Hippocampal formation (tissue), 2 donors: ENCODE measurements at places on chromosomes 3 and 15.

- DNase-seq = no peak
Measured at GRCh38 chr3:176579711-176580185, 617.5 kb downstream of the TBL1XR1 start.

DNA sequence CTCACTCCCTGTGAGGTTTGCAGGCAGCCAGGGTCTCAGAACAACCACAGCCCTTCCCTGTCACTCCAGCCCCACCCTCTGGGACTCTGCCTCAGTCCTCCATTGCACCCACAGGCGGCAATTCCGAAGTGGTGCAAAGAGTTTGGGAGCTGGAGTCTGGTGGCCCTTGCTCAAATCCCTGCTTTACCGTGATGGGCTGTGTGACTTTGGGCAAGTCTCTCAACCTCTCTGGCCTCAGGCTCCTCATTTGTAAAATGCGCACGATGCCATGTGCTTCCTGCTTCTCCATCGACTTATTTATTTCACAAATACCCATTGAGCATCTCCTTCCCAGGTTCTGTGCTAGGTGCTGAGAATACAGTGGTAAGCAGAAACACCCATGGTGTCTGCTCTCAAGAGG is 7.3 kb upstream of the ATP2B2 start:
- no peak for DNase-seq

GRCh38 chr15:95898761-95899160 is 431.7 kb upstream of the NR2F2 start:
- DNase-seq = no peak

- no peak for DNase-seq
Measured at GRCh38 chr3:180798197-180798596, 114.3 kb upstream of the FXR1 start.

GRCh38 chr15:81107889-81108288 is 26.2 kb upstream of the CFAP161 start:
- DNase-seq = no peak
